Glomerular endothelial cell (primary cell): ENCODE measurements at places on chromosomes 6 and 20. TPM values are rescaled to one million over a fixed set of nuclear protein-coding genes. Genes with fewer than 3 reads are reported as not detected.

Gene MICB
- 14.5 and 19.1 TPM in 2 replicates for total RNA-seq

Gene POPDC3
- total RNA-seq = 5.0 and 9.7 TPM in 2 replicates

Gene GABRR1
- total RNA-seq = not detected in 2 replicates

Gene SIRPB2
- 0.97 and 15.8 TPM in 2 replicates for total RNA-seq

Gene BPI
- not detected in 2 replicates for total RNA-seq

Gene DDO
- total RNA-seq = 0.53 and 2.0 TPM in 2 replicates

Gene HIVEP2
- 9.9 and 16.4 TPM in 2 replicates for total RNA-seq

Gene TRIM15
- total RNA-seq = not detected in 2 replicates

Gene ZSCAN23
- 1.2 and 2.0 TPM in 2 replicates for total RNA-seq

Gene C6orf15
- not detected in 2 replicates for total RNA-seq

Gene SLC35B3
- 15.6 and 15.8 TPM in 2 replicates for total RNA-seq

Gene PGC
- not detected in 2 replicates for total RNA-seq

Gene TPX2
- 16.1 and 31.0 TPM in 2 replicates for total RNA-seq

Gene IL17F
- total RNA-seq = not detected in 2 replicates
